ENCODE measurements at places on chromosomes 3 and 15.

DNA sequence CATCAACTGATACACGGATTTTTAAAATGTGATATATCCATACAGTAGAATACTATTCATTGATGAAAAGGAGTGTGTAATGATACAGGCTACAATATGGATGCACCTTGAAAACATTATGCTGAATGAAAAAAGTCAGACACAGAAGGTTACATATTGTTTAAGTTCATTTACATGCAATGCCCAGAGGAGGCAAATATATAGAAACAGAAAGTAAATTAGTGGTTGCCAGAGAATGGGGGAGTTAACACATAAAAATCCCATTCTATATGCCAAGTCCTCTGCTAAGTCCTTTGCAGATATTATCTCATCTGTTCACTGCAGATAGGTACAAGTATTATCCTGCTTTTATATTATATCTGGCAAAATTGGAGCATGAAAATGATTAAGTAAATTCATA, 22.1 kb upstream of the CDIN1 start:
- DNase-seq = no peak

DNA sequence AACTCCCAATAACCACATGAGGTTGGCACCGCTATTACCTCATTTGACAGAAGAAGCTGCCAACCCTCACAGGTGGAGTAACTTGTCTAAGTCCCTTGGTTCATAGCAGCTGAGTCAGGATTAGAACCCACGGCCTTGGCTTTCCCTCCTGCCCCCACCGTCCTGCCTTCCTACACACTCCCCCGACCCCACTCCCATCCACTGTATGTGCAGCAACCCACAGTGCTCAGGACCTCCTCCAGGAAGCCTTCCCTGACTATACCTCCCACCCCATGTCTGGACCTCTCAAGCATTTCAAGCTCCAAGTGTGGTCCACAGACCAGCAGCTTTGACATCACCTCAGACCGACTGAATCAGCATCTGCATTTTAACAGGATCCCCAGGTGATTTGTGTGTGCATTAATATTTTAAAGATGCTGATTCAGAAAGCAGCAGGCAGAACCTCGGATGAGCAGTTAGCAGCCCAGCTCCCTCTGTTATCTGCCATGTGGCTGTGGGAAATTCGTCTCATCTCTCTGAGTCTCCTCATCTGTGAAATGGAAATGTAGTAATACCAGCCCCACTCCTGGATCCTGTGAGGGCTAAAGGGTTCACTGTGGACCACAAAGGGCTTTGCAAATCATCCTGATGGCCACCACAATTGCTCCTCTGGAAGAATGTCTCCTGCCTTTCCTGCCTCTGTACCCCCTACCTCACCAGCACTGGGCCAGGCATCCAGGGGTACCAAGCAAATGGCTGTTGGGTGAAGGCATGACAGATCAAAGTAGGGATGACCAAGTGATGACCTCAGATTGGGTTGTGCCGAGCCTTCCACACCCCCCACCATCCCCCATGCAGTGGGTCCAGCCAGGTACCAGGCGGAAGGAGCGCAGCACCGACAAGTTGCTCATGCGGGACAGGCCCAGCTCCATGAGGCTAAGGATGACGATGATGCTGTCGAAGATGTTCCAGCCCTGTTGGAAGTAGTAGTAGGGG, 62.7 kb downstream of the SCN5A start:
- no peak for DNase-seq

DNA sequence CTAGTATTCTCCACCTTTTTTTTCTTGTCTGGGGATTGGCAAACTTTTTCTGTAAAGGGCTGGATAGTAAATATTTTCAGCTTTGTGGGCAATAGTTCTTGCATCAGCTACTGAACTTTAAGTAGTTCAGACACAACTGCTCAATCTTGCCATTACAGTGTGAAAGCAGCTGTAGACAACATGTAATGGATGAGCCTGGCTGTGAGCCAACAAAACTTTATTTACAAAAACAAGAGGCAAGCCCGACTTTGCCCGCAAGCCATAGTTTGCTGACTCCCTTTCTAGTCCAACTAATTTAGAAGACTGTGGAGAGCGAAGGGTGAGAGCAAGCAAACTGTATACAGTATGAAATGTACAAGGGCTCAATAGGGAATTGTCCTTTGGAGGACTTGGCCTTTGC, 6.2 kb downstream of the FRMD4B start:
- DNase-seq = no peak

DNA sequence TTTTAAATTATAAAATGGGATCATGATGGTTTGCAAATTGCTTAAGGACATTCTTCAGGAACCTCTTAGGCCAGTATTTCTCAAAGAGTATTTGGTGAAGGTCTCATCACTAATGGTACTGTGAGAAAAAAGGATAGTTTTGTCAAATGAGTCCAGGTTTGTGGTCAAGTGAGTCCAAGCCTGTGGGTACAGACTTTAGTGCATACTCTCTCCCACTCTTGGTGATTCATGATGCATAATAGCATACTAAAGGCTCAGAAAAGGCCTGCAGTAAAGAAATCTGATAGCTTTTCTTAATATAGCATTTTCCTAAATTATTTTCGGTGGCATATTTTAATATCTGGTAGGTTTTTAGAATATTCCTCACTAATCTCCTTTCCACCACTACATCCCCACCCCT, 20.0 kb downstream of the BOC start:
- no peak for DNase-seq

DNA sequence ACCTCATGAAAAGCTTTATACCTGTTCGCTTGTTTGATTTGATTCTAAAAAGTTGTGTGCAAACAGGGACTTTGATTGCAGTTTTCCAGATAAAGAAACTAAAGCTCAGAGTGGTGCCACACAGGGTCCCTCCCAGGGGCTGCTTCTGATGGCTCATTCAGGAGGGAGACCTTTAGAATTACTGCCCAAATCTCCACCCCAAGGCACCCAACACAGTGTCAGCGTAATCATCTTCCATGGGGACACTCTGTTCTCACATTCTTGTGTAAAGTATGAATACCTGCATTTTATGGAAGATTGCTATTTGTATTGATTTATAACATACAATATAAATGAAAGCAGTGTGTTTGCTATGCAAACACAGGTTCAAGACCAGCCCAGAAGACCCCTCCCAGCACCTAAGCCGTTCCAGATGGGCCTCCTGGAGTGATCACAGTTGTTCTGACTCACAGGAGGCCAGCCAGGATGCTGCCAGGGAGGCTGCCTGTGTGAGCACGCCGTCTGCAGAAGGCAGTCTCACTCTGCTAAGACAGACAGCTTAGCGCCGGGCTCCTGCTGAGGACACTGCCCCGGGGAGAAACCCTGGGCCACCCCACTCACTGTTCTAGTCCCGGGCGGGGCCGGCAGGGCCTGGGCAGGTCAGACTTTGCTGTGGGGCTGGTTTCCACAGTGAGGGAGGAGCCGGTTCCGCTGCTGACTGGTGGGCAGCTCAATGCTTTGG, 185.6 kb downstream of the FAM43A start:
- no peak for DNase-seq

- no peak for DNase-seq
Measured at GRCh38 chr15:68812597-68813431, 7.9 kb downstream of the ANP32A start.

- DNase-seq = no peak
Measured at GRCh38 chr15:38212729-38213351, 39.8 kb upstream of the SPRED1 start.

DNA sequence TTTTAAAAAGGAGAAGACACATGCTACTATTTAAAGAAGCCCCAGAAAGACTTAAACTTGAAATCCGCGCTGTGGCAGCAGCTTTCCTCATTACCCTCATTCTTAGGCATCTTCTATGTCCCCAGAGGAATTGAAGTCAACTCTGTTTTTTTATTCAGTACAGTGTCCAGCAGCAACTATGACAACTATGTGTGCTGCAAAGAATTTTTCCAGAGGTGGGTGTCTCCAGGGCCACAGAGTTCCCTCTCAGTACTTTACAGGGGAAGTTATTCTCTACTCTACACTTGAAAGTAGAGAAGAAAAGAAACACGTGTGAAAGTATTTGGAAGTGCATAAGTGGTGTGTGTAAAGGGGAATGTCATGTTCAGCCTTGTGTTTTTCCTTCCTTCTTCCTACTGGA, 32.0 kb downstream of the GATM start:
- no peak for DNase-seq

DNA sequence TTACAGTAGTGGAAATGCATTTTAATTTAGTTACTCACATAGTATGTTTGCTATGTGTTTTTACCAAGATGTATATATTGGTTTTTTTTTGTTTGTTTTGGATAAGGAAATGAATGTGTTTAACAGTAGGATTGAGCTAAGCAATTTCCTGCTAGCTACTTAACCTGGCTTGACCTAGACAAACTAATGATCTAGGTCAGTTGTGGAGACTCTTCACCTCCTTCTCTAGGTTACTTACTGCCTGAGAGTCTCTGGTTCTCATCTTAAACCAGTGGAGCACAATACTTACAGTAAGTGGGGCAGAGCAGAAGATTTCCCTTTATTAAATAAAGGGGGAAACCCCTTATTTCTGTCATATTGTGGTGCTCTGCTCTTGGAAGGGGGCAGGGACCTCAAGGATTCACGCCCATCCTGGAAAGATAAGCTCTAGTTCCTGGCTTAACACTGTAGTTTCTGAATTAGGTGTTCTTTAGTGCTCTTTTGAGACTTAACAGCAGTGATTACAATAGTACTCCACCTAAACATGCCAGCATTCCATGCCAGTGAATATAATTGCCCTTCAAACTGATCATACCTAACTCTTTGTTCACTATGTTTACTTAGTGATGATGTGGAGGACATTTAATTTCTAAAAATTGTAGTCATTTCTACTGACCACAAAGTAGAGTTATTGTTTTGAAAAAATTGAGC, 79.9 kb downstream of the UBP1 start:
- DNase-seq = no peak

DNA sequence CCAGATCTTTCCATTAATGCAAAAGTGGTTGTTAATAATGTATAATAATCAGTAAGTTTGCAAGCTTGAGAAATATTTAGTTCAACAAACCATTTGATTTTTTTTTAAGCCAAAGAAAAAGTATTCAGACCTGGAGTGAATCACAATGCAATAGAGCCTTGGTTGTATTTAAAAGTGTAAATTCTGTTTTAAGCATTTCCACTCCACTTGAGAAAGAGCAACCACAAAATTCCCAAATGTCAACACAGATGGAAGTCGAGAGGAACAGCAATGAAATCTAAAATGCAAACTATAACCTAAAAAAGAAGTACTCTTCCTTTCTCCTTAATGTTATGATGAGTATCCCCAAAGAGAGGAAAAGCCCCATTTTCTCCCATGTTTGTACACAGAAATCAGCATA, 20.2 kb downstream of the GBE1 start:
- peak; percentile 24 for DNase-seq

GRCh38 chr3:135000465-135000864, 205.4 kb downstream of the EPHB1 start:
- no peak for DNase-seq

DNA sequence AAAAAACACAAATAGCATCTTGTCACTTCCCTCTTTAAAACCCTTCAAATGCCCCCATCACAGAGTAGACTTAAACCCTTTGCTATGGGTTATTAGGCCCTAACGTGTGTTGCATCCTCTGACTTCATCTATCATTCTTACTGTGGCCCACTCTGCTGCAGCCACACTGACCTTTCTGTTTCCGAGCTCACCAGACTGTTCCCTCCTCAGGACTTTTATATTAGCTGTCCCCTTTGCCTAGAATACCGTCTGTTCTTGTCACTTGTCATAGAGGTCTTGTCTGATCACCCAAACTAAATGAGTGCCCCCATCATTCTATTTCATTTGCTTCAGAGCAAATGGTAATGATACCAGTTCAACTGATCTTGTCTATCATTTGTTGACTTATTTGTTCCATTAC, 877 bp upstream of the FEM1B start:
- no peak for DNase-seq

DNA sequence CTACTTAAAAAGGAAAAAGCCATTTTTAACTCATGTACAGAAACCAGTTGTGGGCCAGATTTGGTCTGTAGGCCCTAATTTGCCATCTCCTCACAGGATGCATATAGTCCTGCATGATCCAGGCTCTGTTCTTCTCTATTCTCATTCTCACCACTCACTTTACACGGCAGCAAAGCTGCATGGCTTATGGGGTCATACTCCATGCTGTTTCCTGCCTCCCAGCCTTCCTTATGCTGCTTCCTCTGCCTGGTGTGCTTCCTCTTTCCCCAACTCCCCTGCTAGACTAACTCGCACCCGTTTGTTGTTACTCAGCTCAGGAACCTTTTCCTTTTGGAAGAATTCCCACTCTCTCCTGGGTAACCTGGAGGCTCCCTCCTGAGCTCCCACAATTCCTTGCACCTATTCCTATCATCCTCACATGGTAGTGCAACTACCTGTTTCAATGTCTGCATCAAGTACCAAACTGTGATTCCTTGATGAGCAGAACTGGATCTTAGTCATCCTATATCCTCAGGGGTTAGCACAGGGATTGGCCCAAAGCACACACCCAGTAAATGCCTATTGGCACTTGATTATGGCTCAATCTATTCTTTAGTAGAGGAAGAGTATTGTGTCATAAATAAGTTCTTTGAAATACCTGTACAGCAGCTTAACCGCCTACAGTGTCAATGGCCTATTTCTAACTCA, 172.1 kb upstream of the MITF start:
- DNase-seq = peak; percentile 18

DNA sequence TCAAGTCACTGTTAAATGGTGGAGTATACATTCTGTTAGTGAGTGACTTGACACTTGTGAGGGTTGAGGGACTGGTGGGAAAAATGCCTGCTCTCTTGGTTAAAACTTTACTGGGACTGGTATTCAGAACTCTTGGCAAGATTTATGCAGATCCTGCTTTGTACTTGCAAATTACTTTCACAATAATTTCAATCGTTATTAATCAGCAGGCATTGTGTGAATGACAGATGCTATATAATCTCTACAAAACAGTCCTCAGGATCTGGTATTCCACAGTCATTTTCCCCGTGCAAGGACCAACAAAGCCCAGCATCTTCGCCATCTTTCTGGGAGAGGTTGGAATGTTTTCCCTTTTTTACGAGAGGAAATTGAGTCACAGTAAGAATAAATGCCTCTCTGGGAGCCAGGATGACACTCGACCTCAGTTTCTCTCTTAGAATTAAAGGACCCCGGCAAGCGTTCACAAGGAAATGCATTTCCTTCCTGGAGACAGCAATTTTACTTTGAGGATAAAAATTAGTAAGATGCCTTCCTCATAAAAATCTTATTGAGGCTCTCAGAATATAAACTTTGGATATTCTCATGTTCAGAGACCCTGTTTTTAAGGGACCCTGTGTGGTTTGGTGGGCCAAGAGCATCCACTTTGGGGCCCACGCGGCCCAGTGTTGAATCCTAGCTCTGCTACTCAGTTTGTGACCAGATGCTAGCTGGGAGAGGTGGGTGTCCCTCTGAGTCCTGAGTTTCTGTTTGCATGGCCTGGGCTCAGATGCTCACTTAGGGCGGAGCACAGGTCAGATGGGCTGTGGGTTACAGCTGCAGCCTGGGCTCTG, 45.3 kb upstream of the PLCL2 start:
- no peak for DNase-seq

DNA sequence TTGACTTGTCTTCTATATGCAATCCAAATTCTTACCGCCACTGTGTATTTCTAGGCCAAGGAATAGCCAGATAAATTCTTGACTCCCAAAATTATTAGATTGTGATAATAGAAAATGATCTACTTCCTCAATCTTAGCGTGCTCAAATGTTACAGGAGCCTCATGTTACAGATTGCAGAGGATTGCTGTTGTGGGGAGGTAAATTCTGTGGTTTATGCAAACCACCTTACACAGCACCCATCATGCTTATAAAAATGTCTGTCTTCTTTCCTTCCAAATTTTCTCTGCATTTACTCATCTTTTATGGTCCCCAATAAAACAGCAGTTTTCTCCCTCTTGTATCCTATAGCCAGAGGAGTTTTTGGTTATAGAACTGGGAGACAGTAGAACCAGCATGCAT, 420.2 kb upstream of the ROBO1 start:
- DNase-seq = no peak

Data from suppressor macrophage treated with lipopolysaccharide for 4 hours (primary cell).